ENCODE measurements at places on chromosomes 12 and 14.

DNA sequence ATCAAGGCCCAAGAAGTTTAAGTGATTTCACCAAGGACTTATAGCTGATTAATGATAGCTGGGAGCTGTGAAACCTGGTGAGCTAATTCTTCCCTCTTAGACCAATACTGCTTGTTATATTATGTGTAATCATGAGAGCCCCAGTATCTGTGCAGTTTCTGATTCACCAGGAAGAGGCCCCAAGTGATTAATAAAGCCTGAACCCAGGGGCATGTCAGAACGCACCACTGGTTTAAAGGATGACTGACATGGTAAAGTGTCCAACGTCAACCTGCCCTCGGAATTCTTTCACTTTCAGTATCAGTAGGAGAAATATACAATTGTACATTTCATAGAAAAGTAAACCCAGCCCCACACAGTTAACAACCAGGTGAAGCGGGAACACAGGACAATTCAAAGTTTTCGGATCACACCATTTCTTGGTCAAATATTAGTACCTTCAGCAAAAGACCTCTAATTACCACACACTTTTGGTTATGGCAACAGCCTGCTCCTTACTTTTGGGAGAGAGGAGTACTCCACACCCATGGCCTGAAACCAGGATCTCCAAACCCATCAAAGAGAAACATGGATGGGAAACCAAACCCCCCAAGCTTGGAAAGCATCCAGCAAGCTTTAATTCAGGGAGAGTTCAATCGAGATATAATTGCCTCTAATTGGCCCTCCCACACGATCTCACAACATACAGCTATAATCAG lies 28.5 kb downstream of the TMCC3 start:
- no peak for DNase-seq

DNA sequence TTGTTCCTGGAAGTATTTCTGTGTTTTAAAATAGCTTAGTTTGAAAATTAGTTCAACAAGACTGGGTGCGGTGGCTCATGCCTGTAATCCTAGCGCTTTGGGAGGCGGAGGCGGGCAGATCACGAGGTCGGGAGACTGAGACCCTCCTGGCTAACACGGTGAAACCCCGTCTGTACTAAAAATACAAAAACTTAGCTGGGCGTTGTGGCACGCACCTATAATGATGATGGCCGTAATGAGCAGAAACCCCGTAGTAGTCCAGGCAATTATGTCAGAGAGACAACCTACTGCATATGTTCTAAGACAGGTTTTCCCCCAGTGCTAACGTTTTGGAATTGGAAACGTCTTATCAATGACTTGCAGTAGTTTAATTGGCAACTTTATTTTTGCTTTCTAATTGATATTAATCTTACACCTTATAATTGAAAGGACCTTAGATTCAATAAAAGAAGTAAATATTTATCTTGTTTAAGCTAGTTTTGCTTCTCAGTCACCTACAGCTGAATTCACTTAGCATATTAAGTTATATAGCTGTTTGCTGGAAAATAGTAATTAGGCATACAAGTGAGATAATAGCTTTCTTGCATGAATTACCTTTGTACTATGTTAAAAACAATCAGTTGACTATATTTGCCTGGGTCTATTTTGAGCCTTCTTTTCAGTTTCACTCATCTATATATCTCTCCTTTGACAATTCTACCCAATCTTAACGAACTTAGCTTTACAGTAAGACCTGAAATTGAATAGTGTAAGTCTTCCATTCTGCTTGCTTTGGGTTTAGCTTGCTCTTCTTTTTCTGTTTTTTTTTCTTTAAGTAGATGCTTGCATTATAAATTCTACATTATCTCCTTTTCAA lies 15.6 kb downstream of the CLECL1 start:
- DNase-seq, result no peak

DNA sequence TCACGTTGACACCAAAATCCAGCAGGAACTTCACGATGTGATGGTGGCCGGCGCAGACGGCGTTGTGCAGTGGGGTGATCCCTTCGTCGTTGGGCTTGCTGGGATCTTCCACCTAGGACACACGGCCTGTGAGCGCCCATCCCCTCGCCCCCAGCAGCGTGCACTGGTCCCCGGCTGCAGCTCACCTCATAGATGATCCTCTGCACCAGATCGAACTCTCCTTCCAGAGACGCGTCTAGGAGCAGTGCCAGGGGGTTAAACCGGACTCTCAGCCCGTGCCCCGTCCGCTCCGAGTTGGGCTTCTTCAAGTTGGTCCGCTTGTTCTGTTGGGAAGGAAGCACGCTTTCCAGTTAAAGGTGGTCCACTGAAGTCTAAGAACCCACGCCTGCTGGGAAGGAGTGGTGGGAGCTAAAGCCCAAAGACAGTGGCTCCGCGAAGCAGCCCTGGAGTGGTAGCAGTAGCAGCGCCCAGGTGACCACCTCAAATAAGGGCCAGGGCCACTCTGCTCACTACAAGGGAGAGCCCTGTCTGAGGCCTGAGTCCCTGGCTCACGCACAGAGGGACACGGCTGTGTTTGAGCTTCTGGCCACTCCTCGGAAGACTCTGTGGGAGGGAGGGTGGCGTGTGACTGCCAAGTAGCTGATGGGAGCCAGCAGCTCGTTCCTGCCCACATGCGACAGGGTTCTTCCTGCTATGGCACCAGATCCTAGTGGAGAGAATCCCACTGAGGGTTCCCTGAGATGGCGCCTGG lies 23.3 kb downstream of the ZFYVE21 start:
- DNase-seq, result no peak

- DNase-seq, result peak; percentile 37
Observed at GRCh38 chr14:99378782-99379214, 101.9 kb downstream of the SETD3 start.

- no peak for DNase-seq
Observed at GRCh38 chr14:26730929-26731618, 133.2 kb upstream of the NOVA1 start.

DNA sequence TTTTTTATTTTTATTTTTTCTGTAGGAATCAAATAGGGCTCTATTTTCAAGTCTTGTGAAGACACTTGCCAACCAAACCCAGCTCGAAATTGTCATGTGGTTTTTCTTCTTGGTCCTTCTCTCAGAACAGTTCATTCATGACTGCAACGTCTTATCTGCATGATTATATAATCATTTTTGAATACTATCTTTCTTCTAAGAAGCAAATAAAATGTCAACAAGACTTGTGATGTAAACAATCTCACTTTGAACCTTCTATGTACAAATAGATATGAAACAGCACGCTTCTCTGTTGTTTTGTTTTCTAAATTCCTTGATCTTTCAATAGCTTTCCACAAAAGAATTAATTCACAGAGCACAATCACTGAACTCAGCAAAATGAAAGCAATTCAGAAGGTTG lies 320.7 kb downstream of the SOX5 start:
- no peak for DNase-seq

DNA sequence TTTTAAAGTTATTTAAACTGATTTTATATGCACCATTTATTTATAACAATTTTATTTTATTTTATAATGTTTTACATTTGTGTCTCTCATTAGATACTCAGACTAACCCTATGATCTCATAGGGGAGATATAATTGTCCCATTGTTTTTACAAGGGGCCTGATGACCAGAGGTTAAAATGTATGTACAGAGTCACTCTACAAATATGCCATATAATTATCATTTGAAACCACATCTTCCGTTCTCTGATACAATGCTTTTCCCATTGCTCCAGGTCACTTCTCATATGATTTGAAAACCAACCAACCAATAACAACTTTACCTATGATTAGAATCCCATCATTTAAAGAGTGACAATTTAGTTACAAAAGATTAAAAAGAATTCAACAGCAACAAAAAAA lies 137.8 kb downstream of the GPHN start:
- DNase-seq, result no peak

GRCh38 chr12:80684077-80684495 lies 23.3 kb upstream of the MYF6 start:
- no peak for DNase-seq

DNA sequence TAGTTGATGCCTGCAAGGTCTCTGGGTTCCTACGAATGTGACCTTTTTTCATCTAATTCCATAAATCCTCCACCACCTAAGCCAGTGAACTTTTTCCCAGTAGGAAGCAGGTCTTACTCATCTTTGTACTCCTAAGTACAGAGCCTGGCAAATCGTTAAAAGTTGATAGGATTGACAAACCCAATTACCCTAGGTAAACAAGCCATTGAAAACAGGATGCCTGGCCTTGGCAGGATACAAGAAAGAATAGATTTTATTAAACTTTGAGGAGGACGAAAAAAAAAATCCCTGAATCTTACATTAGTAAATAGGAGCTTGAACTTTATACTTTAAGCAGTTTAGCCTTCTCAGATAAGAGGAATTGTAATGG lies 5.6 kb downstream of the TBPL2 start:
- no peak for DNase-seq

- no peak for DNase-seq
Observed at GRCh38 chr12:96241431-96241830, 47.3 kb downstream of the ELK3 start.

- DNase-seq, result no peak
Observed at GRCh38 chr12:27396216-27396815, 50.2 kb upstream of the SMCO2 start.

DNA sequence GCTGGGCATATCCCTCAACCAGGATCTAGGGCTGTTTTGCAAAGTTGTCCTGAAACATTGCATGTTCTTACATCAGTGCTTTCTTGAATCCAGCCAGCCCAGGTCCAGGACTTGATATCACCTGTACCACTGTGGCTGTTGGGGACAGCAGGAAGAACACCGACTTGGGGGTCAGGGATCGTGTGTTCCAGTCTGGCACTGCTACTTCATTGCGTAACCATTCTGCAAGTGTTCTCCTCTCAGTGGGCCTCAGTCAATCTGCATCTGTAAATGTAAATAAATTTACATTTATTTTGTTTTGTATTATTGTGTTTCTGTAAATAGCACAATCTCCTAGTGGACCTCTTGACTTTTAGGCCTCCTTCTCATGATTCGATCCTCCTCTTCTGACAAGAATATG lies 167.3 kb downstream of the SUDS3 start:
- DNase-seq, result no peak

- no peak for DNase-seq
Observed at GRCh38 chr12:41485203-41485602, 297.1 kb downstream of the PDZRN4 start.

DNA sequence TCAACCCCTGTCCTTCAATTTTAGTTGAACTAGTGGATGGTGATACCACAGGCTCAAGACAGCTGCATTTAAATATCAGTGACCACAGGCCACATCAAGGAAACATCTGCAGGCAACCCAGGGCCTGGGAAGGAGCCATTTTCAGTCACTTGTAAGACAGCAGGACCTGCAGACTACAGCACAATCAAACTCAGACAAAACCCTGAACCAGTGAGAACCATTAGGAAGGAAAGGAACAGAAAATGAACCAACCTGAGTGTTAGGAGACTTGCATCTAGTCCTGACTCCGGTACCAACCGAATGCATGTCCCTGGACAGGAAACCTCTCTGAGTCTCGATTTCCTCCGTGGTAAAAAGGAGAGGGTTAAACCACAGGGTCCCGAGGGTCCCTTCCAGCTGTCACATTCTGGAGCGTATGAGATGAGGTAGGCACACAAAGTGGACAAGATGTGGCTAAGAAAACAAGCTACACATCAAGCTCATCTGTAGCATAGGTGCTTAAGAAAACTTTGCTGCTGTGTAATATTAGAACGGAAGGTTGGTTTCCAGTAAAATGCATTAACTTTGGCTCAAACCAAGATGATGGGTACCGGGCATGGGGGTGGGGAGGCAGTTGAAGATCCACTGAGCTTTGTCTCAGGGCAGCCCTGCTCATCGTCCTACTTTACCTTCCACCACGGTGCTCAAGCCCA lies 1.6 kb upstream of the CDKN1B start:
- peak; percentile 71 for DNase-seq

- DNase-seq, result no peak
Observed at GRCh38 chr12:79687711-79688260, 3.0 kb downstream of the PAWR start.

- no peak for DNase-seq
Observed at GRCh38 chr12:53551889-53552291, 44.6 kb upstream of the NPFF start.

- no peak for DNase-seq
Observed at GRCh38 chr12:71900091-71900490, 38.6 kb upstream of the TPH2 start.

GRCh38 chr14:75181293-75182062 lies 5.1 kb upstream of the TMED10 start:
- DNase-seq, result no peak

- DNase-seq, result no peak
Observed at GRCh38 chr12:89370850-89371249, 18.5 kb upstream of the DUSP6 start.

DNA sequence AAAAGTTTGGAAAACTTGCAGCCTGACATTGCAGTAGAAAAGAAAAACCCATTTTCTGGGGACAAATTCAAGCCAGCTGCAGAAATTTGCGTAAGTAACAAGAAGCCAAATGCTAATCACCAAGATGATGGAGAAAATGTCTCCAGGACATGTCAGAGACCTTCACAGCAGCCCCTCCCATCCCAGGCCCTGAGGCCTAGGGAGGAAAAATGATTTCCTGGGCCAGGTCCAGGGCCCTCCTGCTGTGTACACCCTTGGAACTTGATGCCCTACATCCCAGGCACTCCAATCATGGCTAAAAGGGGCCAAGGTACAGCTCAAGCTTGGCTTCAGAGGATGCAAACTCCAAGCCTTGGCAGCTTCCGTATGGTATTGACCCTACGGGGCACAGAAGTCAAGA lies 14.5 kb downstream of the IAPP start:
- DNase-seq, result no peak

GRCh38 chr12:122527478-122527944 lies 462 bp downstream of the KNTC1 start:
- DNase-seq, result no peak

- no peak for DNase-seq
Observed at GRCh38 chr14:73909681-73910080, 23.0 kb downstream of the ZNF410 start.

- DNase-seq, result no peak
Observed at GRCh38 chr12:58425481-58426392, 484.4 kb downstream of the ATP23 start.

- DNase-seq, result no peak
Observed at GRCh38 chr14:96204151-96205058, at the start of gene BDKRB2. Gene BDKRB2 (plus strand): TSS chr14:96204839. CDS start chr14:96237108, 32,269 bp downstream.

GRCh38 chr14:67721875-67722274 lies 20.2 kb downstream of the RDH12 start:
- DNase-seq, result no peak

DNA sequence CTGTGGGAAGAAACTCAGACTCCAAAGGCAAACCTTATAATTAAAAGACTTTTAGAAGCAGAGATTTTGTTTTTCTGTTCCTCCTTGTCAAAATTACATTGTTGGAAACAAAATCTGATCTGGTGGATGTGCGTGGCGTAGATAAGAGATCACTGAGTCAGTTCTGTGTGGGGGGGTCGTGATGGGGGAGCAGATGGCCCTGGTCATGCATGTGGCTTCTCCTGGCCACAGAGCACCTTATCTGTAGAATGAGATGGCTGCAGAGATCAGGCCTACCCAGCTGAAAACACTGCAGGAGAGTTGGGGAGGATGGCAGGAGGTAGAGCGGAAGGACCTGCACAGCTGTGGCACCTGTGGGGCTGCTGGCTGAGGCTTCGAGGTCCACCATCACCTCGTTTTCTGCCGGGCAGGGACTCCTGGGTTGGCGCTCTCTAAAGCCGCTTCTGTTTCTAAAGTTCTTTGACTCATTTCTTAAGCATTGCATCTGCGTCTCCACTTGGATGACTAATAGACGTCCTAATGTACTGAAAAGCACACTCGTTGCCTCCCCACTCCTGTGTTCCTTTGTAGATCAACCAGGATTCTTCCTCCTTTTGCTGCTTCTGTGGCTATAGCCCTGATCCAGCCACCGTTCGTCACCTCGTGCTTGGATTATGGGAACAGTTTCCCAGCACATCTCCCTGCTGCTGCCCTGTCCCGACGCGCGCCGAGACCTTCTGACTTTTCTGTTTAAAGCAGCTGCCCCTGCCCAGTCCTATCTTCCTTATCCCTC lies 93.4 kb downstream of the TSPAN9 start:
- DNase-seq, result no peak
